CD14-positive monocyte (primary cell): ENCODE measurements at places on chromosomes 2 and 18. TPM values are rescaled to one million over a fixed set of nuclear protein-coding genes. Genes with fewer than 3 reads are reported as not detected.

The UGT1A3 gene
- not detected for polyA plus RNA-seq

The FSIP2 gene
- not detected for polyA plus RNA-seq

The SIX3 gene
- polyA plus RNA-seq, result not detected

The BCL11A gene
- 11.1 TPM for polyA plus RNA-seq

The CNRIP1 gene
- polyA plus RNA-seq, result 0.53 TPM

The ACVR1C gene
- polyA plus RNA-seq, result 0.05 TPM in 1 of 2 replicates, not detected in the other

The SH2D6 gene
- polyA plus RNA-seq, result not detected

The REG1B gene
- not detected in 2 replicates for polyA plus RNA-seq

The GKN1 gene
- not detected for polyA plus RNA-seq

The DNMT3A gene
- 2.7 TPM for polyA plus RNA-seq

The UGT1A8 gene
- polyA plus RNA-seq, result not detected

The SERPINB2 gene
- 19.9 TPM for polyA plus RNA-seq

The HMSD gene
- polyA plus RNA-seq, result not detected

The GTF2A1L gene
- polyA plus RNA-seq, result not detected

The DLGAP1 gene
- 0.42 TPM for polyA plus RNA-seq

The VWC2L gene
- polyA plus RNA-seq, result not detected in 2 replicates

The ANO7 gene
- not detected for polyA plus RNA-seq

The RUFY4 gene
- polyA plus RNA-seq, result 0.68 TPM

The ABCG5 gene
- polyA plus RNA-seq, result not detected

The OR6B2 gene
- not detected in 2 replicates for polyA plus RNA-seq

The SERPINB13 gene
- polyA plus RNA-seq, result not detected

The SPP2 gene
- not detected in 2 replicates for polyA plus RNA-seq

The LYG2 gene
- not detected in 2 replicates for polyA plus RNA-seq

The HOXD12 gene
- not detected for polyA plus RNA-seq

The RAB17 gene
- polyA plus RNA-seq, result 0.11 and 0.35 TPM in 2 replicates
